ENCODE measurements at places on chromosomes 5 and 9.

DNA sequence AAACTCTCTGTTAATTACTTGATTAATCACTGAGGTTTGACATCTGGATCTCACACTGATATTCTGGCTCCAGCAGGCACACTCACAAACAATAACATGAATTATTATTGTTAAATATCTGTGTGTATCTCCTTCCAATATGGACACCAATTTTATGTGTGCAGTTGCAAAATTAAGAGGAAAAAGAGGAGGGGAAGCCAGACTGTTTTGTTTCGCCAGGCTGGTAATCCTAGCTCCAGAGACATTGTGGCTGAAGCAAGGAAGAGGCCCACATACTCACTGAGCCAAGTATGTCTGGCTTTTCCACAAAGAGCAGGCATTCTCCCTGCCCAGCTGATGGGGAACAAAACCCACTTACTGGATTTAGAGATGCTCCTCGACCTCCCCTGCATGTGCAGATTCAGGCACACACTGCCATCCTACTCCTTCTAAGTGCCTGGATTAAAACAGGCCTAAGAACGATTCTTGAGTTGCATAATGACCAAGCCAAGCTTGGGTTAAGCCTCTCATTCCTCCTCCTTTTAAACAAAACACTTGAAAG lies 181.9 kb downstream of the ESM1 start:
- DNase-seq: no peak

DNA sequence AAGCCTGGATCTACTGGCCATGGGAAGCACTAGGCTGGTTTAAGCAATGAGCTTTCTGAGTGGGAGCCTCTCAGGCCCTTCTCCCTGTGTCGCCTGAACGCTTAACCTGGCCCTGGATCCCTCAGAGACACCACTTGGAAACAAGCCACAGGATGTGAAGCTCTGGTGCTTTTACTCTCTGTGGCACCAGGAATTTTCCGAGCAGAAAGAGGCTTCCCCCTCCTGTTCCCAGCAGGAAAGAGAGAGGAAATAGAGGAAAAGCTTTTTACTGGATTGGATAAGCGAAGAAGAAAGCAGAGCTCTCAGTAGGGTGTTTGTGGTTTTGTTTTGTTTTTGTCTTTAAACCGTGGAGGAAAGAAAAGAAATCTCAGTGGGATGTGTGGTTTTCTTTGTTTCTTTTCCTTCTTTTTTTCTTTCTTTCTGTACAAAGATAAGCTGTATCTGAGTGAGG lies 34.5 kb downstream of the COL15A1 start:
- no peak for DNase-seq

DNA sequence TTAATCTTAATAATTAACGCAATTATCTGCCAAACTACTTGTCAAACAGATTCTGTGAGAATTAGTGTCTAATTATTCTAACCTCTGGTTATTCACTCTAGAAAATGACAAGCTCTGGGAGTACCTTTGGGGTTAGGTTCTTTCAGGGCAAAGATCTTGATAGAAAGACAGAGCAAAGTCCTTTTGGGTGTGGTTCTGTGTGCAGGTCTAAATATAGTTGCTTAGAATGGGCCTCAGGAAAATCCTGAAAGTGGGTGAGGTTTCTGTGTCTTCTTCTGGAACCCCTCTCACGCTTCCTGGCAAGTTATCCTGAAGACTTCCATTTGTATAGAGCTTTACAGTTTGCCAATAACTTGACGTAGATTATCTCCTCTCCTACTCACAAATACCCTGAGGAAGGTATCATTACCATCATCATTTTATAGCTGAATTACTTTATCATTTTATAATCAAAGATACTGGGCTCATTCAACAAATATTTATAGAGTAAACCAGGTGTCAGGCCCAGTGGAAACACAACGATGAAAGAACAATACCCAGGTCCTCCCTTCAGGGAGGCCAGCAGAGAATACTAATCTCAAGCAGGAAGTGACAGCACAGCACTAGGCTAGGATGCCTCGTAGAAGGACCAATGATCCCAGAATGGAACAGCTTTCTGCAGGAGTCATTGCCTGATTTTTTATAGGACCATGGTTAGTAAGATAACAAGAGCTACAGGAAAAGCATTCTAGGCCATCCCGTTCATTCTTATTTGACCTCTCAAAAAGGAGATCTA lies 27.6 kb upstream of the LHFPL2 start:
- DNase-seq: no peak

- DNase-seq: no peak
Observed at GRCh38 chr5:59001154-59001553, 418.3 kb downstream of the RAB3C start.

DNA sequence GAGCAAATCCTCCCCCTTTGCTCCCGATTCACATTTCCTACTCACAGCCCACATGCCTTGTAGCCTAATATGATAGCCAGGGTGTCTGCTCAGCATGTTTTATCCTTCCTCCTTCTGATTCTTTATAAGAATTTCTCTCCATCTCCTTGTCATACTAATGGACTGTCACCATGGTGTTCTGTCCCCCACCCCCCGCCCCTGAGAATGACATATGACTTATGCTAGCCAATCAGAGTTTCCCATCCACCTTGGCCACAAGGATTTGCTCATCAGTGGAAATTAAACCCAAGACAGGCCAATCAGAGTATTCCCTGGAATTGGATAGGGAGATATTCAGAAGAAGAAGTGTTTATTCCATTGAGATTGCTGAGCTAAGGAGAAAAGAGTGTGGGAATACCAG lies 16.0 kb downstream of the ABLIM3 start:
- no peak for DNase-seq

DNA sequence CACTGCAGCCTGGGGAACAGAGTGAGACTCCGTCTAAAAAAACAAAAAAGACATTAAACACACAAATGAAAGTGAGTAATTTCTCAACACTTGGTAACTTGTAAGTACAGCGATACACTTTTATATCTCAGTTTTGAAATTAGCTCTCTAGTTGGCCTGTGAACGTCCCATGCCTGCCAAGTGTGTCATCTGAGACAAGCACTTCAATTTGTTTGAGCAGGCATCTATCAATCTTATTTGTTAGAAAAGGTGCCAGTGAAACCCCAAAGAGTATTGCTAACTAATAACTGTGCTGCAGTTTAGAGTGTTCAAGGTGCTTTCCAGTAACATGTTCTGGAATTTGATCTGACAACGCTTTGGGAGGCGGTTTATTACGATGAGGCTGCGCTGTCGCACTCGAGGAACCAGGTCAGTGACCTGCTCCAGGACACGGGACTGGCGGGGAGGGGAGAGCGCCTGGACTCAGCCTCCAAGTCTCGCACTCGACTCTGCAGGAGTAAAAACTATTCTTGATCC lies 1.1 kb upstream of the SPIN1 start:
- DNase-seq: no peak

DNA sequence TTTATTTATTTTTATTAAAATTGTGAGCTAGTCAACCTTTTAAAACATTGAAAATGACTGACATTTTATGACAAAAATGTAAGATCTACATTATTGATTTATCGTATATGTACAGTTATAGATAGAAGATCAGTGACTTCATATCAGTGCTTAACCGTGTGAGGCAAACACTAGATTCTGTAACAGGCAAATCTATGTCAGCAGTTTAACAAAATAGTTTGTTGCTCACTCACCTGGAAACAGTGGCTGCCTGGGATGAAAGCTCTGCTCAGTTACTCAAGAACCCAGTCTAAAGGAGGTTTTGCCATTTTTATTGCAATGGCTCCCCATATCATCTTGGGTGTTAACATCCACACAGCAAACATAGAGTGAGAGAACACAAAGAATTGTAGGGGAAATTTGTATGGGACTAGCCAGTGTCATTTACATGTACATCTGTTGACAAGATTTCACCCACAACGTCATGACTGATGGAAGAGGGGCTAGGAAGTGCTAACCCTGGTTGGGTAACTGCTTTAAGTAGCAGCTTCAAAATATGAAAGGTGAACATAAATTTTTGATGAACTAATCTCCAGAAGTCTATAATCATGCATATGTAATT lies 49.0 kb downstream of the SGCD start:
- DNase-seq: no peak

- DNase-seq: no peak
Observed at GRCh38 chr5:33235824-33236223, 204.9 kb upstream of the TARS1 start.

DNA sequence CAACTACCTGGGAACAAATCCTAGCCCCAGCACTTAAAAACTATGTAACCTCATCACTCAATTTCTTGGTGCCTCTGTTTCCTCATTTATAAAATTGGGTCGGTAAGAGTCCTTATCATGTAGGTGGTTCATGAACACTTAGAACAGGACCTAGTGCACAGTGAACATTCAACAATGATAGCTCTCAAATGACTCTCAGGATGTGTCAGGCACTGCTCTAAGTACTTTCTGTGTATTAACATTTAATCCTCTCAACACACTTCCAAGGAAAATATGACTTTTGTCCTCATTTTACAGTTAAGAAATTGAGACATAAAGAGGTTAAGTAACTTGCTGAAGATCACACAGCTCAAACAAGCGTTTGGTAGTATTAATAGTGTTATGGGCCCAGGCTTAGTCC lies 202.1 kb upstream of the KLF4 start:
- no peak for DNase-seq

- no peak for DNase-seq
Observed at GRCh38 chr9:128409978-128410377, 10.7 kb upstream of the CERCAM start.

DNA sequence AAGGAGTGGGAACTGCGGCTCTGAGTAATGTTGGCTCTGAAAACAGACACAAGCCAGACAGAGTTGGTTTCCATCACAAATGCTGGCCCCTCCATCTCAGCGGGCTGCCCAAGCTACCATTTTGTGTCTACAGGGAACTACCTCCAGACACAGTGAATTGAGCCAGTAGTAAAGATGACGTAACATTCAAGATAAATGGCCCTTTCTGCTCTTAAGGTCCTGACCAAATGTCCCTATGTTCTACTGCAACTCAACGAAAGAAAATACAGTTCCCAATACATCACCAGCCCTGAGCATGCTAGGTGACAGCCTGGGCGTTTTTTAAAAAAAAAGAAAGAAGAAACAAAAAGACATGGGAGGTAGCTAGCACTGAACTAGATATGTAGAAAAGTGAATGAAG lies 227.8 kb upstream of the RASEF start:
- no peak for DNase-seq

GRCh38 chr9:15354713-15355112 lies 47.7 kb upstream of the TTC39B start:
- no peak for DNase-seq

DNA sequence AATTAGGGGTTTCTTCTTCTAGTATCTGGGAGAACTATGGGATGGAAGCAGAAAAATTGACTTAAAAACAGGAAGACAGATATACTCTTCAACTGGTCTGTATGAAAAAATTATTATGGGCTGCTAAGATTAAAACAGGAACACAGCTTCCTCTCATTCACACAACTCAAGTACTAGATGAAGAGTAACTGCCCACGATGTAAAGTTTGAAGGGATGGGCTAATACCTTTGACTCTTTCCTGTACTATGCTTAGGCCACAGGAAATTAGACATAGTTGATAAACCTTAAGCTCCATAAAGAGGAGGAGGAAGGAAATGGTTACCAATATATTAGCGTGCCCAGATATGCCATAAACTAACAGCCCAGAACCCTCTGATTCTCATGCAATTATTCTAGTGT lies 88.6 kb downstream of the ANKRD31 start:
- DNase-seq: no peak

- no peak for DNase-seq
Observed at GRCh38 chr5:107812570-107813141, 141.9 kb upstream of the EFNA5 start.

DNA sequence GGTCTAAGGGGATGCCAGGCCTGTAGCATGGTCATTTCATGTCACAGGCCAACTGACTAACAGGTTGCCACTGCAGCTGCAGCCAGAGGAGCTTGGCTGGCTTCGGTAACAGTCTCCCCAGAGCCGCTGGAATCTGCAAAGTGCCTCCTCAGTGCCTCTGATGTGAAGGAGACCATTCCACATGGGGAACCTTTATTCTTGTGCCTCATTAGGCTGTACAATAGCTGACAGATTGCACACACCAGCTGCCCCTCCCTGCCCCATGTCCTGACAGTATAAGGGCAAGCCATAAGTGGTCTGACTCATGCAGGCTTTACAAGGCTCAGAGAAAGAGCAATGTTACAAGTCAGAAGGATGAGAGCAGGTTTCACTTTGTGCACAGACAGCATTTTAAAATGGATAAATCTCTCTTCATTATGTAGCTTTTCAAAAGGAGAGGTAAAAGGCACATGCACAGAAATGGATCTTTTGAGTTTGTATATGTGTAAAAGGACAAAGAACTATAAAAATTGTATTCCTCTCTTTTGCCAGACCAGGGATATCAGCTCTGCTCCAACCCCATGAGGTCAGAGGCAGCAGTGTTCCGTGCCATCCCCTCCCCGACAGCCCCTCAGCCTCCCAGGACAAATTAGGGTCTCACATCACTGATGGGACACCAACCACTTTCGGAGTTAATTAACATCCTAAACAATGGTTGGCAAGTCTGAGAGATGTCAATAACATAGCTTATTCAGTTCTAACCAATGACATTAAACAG lies 467.8 kb downstream of the TMEM232 start:
- DNase-seq: no peak

DNA sequence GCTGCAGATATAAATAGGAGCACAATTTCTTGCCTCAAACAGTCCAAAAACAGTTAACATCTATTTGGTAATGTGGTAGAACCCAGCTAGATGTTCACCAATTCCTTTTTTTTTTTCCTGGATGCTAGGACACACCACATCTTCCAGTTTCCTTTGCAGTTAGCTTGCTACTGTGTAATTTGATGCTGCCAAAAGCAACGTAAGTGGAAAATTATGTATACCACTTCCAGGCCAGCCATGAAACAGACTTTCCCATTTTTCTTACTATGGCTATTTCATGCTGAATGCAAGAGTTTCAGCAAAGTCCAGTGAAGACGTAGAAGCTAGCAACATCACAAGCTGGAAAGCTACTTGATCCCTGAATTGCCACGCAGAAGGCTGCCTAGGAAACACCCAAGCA lies 667.2 kb downstream of the TLE1 start:
- DNase-seq: no peak

GRCh38 chr5:139182528-139183296 lies 15.5 kb downstream of the SIL1 start:
- no peak for DNase-seq

- no peak for DNase-seq
Observed at GRCh38 chr9:27495480-27496134, 28.5 kb upstream of the IFNK start.

DNA sequence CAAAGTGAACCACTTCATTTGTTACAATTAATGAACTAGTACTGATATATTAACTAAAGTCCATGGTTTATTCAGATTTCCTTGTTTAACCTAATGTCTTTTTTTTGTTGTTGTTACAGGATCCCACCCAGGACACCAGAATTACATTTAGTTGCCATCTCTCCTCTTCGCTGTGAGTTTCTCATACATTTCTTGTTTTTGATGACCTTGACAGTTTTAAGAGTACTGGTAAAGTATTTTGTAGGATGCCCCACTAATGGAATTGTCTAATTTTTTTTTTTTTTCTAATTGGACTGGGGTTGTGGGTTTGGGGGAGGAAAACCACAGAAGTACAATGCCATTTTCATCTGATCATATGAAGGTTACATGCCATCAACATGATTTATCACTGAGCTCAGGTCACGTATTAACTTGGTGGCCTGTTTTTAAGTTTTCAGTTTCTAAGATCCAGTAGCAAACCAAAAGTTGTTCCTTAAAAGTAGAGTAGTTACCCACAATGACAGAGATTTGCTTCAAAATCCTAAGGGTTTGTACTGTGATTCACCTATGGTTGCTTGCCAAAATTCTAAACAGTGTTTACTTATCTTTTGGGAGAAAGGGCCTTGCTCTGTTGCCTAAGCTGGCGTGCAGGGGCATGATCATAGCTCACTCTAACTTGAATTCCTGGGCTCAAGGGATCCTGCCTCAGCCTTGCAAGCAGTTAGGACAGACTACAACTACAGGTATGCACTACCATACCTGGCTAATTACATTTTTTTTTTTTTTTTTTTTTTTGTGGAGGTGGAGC lies 4.5 kb upstream of the OTULIN start:
- no peak for DNase-seq

Data from inflammatory macrophage (primary cell).